Stimulated activated CD4-positive, alpha-beta T cell treated with anti-CD3 and anti-CD28 coated beads, Interleukin-15, amount 100 ng/mL, for 1 hour (primary cell): ENCODE measurements at places on chromosomes 1 and 21.

DNA sequence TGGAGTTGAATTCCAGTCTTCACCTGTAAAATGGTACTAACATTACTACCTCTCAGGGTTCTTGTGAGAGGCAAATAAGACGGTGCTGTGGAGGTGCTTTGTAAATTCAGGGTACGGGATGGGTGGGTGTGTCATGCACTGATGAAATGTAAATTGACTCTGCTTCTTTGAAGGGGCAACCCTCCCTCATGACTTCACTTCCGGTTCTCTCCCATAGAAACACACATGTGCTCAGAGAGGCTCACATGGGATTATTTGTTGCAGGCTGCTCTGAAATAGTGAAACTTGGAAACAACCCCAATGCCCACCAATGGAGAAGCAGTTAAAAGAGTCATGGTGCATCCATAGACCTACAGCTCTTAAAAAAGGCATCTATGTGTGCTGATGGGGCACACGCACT, 44.9 kb upstream of the SCMH1 start:
- DNase-seq = no peak

- DNase-seq = no peak
These were observed 85.3 kb downstream of the DISP3 start for GRCh38 chr1:11564237-11564636.

GRCh38 chr1:171434717-171435346, 50.5 kb upstream of the PRRC2C start:
- DNase-seq = no peak

GRCh38 chr1:41631971-41632370, 147.5 kb upstream of the EDN2 start:
- DNase-seq = no peak

DNA sequence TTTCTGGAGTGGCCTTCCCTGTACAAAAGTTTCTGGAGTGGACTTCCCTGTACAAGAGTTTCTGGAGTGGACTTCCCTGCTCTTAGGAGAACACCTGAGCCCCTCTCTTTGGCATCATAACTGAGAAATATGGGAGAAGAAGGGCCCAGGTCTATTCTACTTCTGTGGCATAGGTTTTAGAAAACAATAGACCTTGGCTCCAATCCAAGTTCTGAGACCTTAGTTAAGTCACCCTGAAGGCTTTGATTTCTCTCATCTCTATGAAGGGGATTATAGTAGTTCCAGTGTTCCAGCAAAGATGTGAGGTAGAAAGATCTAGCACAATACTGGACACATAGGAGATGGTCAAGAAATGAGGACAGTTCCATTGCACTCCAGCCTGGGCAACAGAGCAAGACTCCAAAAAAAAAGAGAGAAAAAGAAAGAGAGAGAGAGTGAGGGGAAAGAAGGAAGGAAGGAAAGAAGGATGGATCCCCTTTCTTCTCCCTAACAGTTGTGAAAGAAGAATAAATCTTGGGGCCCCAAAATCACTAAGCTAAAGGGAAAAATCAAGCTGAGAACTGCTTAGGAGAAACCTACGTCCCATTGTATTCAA, 13.3 kb upstream of the EIF4G3 start:
- DNase-seq = no peak

- DNase-seq = no peak
These were observed 9.1 kb upstream of the HPCAL4 start for GRCh38 chr1:39700348-39700747.

DNA sequence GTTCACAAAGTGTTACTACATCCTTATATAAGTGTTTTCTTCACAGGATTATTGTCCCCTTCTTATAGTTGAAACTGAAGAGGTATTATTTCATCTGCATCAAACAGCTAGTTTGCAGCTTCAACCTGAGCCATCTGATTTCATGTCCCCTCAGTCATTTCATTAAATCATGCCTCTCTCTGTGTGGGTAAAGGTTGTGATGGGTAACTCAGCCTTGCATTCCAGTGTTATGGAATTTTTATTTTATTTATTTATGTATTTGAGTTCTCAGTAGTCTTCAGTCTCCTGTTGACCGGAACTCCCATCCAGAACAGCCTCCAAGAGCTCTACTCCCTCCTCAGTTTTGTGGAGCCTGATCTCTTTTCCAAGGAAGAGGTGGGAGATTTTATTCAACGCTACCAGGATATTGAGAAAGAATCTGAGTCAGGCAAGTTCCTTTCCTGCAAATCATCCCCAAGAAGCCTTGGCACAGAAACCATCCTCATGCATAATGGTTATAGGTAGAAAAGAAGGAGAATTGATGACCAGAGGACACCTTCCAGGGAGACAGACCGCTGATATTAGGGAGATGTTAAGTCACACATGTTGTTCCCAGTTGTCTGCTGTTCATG, 21.8 kb downstream of the CHD1L start:
- DNase-seq = no peak

- DNase-seq = no peak
These were observed 8.1 kb upstream of the C1QTNF12 start for GRCh38 chr1:1254667-1254998.

- no peak for DNase-seq
These were observed 36.8 kb downstream of the CASZ1 start for GRCh38 chr1:10759413-10760200.

DNA sequence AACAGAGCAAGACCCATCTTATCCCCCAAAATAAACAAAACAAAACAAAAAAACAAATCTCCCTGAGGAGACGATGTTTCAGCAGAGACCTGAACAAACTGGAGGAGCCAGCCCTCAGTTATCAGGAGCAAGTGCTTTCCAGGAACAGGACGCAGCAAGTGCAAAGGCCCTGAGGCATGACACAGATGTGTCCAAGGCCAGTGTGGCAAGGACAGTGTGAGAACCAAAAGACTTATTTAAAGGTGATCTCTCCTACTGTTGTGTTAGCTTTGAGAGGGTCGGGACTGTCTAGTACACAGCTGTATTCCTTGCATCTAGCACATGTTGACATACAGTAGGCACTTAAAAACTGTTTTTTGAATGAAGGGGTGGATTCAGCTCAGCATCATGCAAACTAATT, 48.0 kb downstream of the FOXD2 start:
- no peak for DNase-seq

DNA sequence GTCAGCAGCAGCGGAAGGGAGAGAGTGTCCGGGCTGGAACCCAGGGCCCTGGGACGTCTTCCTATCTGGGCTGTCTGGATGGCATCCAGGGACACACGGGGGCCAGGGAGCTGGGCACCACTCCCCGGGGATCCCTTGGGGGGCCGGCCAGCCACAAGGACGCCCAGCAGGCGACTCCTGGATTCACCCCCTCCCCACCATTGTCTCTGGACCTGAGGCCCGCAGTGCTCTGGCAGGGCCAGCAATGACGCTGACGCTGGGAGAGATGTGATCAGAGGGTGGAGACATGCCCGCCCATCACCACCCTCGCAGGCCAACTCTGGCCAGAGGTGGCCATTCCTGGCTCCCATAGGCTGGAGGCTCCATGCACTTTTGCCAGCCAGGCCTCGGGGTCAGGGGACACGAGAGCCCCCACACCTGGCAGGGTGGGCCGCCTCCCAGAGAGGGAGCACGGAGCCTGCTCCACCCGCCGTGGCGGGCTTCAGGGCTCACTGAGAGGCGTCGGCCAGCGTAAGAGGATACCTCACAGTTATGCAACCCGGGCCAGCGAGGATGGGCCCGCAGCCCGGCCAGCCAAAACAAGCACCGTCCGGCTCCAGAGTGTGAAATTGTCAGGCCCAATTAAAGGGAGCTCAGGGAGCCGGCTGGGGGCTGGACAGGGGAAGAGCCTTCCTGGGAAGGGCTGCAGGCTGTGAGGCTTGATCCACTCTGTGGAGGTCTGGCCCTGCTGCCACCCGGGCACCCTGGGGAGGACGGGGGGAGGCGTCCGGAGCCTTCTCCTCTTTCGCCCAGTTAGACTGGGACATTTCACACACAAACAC, 10.3 kb downstream of the ACTRT2 start:
- DNase-seq = no peak

DNA sequence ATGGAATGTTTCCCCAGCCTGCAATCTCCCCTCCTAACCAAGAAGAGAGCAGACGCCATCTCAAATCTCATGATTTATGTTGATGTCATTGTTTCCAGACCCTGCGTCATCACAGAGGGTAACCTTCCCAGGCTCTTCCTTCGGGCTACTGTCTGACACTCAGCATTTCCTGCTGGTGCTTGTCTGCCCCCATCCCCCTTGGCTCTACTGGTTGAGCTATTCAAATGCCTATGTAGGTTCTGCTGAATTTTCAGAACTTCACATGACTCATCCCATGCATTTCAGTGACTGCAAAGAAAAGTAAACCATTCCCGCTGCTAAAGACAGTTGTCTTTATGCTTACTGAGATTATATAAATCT, 24.8 kb upstream of the ITPKB start:
- no peak for DNase-seq

DNA sequence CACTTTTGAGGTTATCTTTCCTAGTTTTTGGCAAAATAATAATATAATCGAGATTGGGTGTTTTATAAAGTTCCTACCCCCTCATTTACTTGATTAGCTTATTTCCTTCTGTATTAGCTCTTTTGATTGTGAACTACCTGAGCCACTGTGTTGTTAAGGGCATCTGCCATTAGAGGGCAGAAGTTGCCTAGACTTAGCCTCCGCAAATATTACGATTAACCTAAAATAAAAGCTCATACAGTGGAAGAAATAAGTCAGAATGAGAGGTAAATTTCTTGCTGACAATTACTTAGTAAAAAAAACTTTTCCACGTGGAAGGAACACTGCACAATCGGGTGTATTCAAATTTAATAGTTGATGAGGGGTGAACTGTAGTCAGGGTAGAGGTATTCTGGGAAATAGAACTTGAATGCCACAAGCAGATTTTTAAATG, 2.3 kb downstream of the H3-3A start:
- no peak for DNase-seq

DNA sequence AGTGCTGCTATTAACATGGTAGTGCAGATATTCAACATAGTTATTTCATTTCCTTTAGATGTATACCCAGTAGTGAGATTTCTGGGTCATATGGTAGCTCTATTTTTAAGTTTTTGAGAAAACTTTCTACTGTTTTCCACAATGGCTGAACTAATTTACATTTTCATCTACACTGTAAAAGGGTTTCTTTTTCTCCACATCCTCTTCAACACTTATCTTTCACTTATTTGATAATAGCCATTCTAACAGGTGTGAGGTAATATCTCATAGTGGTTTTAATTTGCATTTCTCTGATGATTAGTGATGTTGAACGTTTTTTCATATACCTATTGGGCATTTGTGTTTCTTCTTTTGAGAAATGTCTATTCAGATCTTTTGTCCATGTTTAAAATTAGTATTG, 149.8 kb downstream of the PDE4B start:
- DNase-seq = no peak

GRCh38 chr21:21182401-21183010, 184.3 kb downstream of the NCAM2 start:
- no peak for DNase-seq

- DNase-seq = no peak
These were observed 18.3 kb downstream of the SORT1 start for GRCh38 chr1:109379422-109379821.

DNA sequence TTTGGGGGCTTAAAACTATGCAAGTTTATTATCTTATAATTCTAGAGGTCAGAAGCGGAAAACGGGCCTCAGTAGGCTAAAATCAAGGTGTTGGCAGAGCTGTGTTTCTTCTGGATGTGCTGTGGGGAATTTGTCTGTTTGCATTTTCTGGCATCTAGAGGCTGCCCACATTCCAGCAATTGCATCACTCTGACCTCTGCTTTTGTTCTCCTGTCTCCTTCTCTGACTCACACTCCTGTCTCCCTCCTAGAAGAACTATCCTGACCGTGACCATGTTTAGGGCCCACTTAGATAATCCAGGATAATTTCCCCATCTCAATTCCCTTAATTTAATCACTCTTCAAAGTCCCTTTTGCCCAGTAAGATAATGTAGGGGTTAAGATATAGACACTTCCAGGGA, 127.4 kb upstream of the DEPDC1 start:
- DNase-seq = no peak

GRCh38 chr21:29433366-29434059, 134.8 kb downstream of the BACH1 start:
- no peak for DNase-seq

DNA sequence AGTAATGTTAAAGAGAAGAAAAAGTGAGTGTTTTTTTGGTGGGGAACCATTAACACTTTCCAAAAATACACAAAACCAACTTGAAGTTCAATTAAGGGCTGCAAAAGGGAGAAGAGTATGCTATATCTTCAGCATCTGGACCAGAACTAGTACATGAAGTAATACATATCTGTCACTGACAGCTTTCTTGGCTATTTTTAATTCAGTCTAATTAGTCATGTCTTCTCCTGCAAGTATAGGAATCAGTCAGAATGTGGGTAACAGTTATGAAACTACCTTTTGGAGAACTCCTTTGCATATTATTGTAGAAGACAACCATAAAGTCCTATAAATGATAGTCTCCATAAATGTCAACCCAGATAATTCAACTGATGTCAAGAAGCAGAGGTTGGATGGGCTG, 901.2 kb downstream of the TTLL7 start:
- DNase-seq = no peak

DNA sequence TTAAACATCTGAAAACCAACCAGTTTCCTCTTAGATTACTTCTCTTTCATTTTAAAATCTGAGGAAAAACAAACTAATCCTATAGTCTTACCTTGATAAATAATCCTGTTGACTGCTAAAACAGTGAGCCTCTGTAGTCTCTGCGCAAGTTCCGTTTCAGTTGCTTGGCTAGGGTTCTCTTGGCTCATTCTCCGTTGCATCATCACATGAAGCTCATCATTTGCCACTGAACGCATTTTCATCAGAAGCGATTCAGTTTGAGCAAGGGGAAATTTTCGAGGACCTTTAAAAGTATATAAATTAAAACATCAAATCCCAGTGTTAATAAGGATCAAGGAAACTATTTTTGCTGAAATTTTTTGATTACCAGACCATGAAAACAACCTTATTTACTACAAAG, 96.7 kb upstream of the GNG4 start:
- no peak for DNase-seq

DNA sequence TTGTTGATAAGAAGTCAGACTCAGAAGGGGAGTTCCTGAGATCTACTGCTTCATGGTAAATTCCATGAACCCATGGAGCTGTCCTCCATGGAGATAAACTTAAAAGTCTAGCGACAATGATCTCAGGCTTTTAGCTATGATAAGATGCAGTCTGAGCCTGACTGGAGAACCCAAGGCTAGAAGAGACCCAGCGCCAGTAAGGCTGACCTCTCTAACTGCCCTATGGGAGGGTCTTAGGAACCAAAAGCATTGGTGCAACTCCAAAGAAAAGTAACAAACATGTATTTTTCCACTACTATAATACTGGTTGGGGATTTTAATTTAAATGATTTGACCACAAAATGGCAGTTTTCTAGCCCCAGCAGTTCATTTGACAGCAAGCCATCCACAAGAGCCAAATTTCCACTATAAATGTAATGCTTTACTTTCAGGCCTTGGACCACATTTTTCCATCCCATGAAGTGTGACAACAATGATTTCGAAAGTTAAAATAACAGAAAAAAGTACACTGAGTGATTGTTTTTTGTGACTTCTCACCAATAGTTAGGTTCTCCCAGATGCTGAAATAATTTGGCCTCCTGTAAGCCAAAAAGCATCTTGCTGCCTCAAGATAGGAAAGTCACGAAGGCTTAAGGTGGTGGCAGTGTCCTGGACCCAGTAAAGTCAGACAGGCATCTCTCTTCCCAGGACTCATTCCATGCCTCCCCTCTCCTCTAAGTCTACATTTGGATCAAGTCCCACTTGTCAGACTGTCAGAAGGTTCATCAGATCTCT, 43.1 kb upstream of the EXOSC10 start:
- no peak for DNase-seq
